ENCODE measurements at places on chromosomes 2 and 18.
A peak's percentile ranks its signal among the peaks of the same experiment; 100 is the strongest.

DNA sequence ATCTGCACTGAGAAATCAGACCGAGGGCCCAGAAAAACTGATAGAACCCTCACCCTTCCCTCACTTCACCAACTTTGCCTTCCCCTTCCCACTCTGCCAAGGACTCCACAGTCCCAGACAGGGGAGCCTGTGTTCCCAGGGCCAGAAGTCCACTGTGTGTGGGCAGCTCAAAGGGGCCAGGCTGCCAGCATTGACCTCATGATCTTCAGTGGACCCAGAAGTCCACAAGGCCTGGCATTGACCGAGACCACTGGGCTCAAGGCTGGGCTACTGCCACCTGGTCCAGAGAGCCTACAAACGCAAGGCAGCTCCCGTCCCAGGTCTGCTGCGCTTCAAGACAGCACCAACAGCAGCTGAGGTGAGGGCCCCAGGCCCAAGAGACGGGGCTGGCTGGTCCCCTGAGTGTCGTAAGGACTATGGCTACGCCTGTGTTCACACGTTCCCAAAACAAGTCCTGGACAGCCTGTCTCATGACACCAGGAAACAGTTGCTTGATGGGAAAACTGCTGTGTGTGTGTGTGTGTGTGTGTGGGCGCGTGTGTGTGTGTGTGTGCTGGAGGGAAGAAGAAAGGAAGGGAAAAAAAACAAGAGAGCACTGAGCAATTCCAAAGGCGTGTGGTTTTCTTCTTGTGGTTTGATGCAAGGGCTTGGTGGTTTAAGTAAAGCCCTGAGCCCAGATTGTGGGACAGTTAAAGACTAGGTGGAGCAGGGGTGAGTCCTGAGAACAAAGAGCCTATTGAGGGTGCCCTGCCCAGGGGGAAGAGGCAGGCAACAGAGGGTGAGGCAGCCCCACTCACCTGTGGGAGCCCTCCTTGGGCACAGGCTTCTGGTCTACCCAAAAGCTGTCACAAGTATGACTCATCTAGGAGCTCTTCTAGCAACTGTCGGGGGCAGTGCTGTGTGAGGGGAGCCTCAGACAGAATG is 46.6 kb upstream of the ZBTB7C start:
- peak; percentile 49 for DNase-seq

- peak; percentile 0 for DNase-seq
These were observed 15.8 kb downstream of the TMEM200C start for GRCh38 chr18:5879479-5879882.

DNA sequence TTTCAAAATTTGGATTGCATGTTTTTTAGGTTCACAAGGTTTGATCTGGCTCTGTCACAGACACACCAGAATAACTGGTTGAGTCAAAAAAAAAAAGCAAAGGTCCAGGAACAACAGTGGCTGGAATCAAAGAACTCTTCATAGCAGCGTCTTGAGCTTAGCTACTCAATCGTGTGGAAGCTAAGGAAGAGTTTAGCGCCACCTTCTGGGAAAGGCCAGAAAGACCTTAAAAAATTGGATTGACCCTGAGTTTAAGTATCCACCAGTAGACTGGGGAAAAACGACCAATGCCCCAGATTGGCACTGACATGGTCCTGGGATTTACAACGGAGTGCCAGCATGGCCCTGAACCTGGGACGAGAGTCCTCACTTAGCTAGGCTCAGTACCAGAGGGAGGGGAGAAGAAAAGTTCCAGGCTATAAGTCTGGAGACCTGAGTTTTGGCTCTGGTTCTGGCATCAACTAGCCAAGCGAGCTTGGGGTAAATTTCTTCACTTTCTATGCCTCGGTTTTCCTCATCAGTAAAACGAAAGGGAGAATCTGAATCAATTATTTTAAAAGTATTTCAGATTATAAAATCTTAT is 71.1 kb upstream of the TFCP2L1 start:
- peak; percentile 81 for DNase-seq

DNA sequence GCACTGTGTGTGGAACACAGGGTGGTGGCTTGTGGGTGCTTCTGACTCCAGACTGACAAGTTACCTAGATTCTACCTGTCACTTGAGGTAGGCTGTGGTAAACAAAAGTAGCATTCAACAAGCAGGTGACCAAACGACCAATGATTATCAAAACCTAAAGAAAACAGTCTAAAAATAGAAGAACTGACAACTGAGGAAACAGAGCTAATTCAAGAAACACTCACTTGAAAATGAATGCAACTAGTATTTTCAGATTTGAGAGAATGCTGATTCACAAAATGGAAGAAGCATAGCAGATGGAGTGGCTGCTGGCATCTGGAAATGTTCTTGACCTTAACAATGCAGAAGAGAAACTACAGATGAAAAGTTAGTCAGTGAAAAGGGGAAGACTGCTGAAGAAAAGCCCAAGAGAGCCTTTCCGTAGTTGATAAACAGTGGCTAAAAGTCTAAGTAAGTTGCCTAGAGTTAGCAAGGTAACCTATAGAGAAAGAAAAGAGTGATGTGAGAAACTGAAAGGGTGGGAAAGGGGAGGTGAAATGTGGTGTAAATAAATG is 170.4 kb downstream of the NCK2 start:
- DNase-seq, result no peak

GRCh38 chr2:2145817-2146216 is 185.3 kb downstream of the MYT1L start:
- DNase-seq, result no peak

DNA sequence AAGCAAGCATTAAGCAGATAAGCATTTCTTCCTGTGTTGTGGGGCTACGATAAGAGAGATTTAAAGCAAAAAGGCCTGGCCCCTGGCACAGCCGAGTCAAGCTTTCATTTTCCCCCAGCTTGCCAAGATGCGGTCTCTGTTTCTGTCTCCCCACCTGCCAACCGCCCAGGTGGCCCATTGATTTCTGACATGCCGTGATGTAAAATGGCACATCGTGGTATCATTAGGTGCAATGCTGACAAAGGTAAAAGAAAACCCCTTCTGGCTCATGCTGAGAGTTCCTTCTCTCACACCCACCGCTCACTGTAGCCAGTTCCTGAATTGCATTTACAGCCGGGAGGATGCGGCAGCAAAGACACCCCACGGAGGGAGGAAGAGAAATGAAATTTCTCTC is 62.8 kb downstream of the BOD1L2 start:
- DNase-seq, result no peak

DNA sequence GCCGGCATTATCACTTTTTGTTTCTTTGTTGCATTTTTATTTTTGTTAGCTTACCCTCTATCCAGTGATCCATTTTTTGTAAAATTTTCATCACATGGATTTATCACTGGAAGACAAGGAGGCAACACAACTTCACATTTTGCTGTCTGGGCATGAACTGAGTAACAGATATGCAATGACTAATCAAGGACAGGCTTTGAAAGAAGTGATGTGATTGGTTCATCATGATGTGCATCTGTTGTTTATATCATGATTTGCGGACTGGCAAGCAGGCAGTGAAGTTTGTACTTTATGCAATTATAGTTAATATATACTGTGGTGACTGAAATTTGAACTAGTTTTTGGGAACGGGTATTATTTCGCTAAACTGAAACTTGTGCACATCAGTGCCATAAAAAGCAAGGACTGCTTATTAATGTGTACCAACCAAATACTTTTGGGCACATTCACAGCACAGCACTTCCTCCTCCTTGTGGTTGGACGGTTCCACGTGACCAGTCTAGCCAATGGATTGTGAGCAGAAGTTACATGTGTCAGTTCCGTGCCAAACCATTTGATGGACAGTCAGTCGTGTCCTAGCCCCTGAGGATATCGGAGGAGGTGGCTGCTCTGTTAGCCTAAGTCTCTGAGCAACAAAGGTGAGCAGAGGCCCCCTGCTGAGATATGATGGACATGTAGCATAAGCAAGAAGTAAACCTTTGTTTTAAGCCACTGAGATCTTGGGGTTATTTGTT is 201.4 kb upstream of the SIX2 start:
- peak; percentile 41 for DNase-seq

- DNase-seq, result no peak
These were observed 24.2 kb upstream of the NFU1 start for GRCh38 chr2:69461404-69461803.

DNA sequence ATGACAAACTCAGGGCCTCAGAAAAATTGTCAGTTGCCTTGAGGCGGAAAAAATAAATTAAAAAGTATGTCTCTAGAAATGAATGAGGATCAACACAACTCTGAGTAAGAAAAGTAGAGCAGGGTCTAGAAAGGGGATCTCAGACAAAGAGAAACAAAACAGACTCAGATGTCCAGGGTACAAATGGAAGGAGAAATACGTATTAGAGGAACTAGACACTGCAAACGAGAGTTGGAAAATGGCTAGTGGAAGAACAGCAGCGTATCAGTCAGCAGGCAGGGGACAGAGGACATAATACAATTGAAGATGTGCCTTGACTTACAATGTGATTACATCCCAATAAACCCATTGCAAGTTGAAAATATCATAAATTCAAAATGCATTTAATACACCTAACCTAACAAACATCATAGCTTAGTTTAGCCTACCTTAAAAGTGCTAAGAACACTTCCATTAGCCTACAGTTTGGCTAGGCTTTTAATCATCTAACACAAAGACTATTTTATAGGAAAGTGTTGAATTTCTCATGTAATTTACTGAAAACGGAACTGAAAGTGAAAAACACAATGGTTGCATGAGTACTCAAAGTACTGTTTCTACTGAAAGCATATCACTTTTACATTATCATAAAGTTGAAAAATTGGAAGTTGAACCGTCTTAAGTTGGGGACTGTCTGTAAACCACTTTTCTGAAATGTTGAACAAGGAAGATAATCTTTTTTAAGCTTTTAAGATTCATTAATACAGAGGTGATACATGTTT is 182.8 kb downstream of the NBAS start:
- DNase-seq, result no peak

DNA sequence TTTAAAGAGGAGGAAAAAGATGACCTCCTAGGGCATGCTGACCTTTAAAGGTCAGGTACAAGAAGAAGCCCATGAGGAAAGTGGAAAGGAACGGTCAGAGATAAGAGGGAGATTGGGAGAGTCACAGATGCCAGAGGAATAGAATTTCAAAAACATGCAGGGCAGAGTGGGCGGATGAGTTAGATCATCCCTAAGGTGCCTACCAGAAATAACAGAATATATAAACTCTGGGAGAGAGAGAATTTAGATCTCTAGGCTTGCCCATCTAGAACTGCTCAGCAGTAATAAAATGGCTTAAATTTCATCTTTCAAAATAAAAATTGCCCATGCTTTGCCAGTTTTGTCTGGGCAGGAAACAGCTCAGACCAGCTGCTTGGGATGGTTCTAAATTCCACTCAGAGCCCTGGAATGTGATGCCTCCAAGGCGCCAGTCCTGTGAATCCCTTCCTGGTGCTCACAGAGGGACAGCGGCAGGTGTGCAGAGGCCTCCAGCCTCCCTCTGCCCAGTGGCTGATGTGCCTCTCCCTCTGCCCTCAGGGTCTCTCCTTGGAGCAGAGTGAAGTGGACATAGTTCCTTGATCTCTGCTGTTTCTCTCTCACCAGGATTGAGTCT is 130.9 kb downstream of the ANTXR1 start:
- peak; percentile 23 for DNase-seq

Data from MCF 10A (cell line).